ENCODE measurements at places on chromosomes 1 and 21.

DNA sequence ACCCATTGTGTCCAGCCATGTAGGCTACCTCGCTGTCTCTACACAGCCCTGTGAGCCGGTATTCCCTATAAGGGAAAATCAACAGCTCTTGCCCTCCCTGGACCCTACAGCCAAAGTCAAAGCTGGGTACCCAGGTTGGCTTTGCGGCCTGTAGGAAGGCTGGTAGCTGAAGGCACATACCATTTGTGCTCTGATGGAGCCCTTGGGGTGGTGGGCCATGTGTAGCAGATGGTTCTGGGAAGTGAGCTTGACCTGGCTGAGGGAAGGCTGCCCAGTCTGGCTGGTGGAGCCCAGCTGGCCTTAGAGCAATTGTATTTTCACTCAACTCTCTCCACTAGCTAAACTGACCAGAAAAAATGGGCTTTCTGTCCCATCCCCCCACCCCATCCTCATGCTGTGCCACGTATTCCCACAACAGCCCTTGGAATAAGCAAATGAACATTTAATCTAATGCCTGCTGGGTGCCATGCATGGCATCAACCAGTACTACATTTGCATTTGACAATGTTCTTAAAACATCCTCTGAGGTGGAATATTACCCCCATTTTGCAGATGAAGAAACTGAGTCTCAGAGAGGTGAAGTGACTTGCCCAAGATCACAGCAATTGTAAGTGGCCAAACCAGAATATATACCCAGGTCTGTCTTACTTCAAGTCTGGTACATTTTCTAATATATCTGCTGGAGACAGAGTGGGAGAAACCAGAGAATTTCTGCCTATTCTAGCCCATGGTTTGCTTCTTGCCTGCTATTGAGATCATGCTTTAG is 56.8 kb downstream of the NDUFS5 start:
- DNase-seq = no peak

DNA sequence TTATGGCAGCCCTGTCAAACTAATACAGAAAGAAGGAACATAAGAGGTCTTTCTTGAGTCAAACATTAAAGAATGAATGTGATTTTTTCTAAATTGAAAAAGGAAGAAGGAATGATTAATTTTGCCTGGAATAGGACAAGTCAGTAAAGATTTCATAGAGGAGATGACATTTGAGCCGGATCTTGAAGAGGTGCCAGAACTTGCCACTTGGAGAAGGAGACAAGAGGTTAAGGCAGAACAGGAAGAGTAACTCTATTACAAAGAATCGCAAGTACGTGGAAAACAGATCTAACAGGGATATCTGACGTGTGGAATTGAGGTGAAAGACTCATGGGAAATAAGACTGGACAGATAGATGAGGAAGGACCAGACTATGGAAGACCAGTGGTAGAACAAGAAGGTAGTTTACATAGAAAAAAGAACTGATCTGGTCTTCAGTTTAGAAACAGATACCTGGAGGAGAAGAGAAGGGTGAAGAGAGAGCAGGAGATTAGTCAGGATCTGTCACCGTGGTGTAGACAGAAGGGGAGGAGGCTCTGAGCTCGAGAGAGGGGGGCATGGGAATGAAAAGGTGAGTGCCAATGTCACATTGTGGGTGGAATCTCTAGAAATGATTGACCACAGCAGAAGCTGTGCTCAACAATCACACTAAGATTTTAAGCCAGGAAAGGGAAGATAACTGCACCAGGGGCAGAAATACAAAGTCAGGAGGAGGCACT is 32.5 kb downstream of the RHOU start:
- no peak for DNase-seq

- no peak for DNase-seq
Measured at GRCh38 chr1:89305493-89305892, 32.8 kb upstream of the GBP5 start.

- no peak for DNase-seq
Measured at GRCh38 chr21:45831991-45832740, 149.4 kb upstream of the COL6A1 start.

GRCh38 chr1:39214714-39214997 is 10.2 kb downstream of the MACF1 start:
- DNase-seq = no peak

DNA sequence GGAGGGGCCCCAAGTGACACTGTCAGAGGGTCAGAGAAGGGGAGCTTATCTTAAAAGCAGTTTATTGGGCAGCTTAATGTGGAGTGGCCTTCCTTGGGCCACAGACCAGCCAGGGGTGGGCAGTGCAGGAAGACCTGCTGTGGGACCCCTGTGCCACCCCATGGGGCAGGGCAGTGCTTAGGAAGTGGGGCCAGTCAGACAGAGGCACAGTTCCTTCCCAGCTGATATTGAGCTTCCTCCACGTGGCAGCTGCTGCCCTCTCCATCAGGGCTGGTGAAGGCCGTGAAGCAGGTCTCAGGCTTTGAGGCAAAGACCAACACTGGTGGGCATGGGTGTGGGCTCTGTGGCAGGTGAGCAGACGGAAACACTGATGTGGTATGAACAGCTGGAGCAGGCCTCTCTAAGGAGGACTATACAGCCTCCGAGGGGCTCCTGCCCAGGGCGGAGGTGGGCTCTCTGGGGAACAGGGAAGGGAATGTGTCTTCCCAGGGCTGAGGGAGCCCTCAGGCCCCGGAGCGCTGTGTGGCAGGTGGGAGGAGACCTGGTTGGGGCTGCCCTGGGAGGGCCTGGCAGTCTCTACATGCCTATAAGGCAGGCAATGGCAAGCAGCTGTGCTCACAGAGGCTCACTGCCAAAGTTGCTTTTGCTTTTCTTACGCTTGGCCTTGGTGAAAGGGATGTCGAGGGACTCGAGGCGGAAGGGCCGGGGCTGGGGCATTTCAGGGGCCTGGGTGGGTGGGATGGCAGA is 3.0 kb upstream of the DDOST start:
- DNase-seq = no peak

DNA sequence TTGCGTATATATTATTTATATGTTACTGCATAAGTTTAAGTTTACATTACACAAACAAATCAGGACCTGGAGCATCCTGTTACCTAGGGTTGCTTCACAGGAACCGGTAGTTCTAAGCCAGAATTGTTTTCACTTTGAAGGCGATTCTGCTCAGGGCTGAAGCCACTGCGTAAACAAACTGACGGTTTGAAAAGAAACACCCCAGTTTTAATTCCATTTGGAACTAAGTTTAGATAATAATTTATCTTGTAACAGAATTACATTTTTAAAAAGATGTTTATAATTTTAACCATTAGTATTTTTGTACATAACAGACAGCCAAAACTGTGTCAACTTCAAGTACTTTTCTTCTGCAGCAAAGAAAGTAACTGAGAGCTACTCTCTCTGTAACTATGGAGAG is 282.1 kb upstream of the LYPLAL1 start:
- no peak for DNase-seq

DNA sequence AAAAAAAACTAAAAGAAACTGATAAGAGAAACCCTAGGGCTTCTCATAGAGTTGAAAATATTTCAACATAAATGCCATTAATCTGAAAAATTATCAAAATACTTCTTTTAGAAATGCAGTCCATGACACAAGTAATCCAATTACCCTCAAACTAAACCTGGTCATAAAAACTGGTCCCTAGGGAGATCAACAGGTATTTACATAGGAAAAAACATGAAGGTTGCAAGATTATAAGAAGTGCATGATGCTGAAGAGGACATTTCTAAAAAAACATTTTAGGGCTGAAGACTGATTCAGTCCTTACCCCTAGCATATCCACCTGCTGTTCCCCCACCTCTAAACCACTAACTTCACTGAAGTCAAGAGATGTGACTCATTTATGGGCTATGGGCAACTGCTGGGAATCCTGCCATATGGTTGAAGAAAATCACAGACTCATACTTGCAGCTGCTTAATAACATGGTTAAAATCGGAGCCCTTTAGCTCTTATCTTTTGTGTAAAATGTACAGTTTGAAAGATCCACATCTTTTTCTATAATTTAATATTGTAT is 131.0 kb upstream of the RUNX1 start:
- no peak for DNase-seq

GRCh38 chr1:174165471-174166137 is 6.3 kb downstream of the RABGAP1L start:
- peak; percentile 19 for DNase-seq

GRCh38 chr1:99123936-99124335 is 119.3 kb upstream of the PLPPR5 start:
- no peak for DNase-seq

DNA sequence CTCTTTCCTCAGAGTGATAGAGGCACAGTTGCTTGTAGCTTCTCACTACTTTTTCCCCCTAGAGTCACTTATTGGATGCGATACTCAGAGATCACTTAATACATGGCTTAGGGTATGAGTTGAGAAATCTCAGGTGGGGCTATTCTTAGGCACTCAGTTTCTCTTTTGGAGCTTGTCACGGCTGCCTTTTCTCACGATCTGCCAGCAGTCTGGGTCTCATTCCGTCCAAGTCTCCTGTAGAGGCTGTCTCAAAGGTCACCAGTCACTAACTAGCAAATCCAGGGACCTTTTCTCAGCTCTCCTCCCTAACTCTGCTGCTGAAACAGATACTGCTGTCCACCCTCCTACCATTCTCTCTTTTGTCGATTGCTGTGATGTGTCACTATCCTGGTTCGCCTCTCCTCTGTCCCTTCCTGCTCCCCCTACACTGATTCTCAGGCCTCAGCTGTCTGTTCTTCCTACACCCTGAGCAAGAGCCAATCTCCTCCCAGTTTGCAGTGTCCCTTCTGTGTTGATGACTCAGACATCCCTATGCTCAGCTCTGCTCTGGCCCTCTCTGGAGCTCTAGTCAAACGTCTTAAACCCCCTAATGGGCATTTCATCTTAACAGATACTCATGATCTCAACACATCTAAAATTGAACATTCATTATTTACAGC is 12.4 kb downstream of the ATP1A2 start:
- no peak for DNase-seq

- DNase-seq = no peak
Measured at GRCh38 chr1:52588535-52588934, 13.6 kb upstream of the GPX7 start.

- DNase-seq = no peak
Measured at GRCh38 chr1:215835951-215836350, 268.8 kb downstream of the KCTD3 start.

- peak; percentile 54 for DNase-seq
Measured at GRCh38 chr1:151934048-151934493, 24.8 kb upstream of the THEM4 start.

Data from right hindlimb (tissue), 1 donor.